ENCODE measurements at places on chromosomes 3 and 15.

DNA sequence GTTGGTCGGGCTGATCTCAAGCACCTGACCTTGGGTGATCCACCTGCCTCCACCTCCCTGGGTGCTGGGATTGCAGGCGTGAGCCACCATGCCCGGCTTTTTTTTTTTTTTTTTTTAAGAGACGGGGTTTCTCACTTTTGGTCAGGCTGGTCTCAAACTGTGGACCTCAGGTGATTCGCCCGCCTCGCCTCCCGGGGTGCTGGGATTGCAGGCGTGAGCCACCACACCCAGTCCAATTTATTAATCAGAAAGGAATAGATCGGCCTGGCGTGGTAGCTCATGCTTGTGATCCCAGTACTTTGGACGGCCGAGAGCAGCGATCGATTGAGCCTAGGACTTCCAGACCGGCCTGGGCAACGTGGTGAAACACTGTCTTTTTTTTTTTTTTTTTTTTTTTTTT lies 13.9 kb upstream of the GOLGA8M start:
- DNase-seq, result no peak

- no peak for DNase-seq
Measured at GRCh38 chr3:106191211-106191610, 322.4 kb upstream of the CBLB start.

DNA sequence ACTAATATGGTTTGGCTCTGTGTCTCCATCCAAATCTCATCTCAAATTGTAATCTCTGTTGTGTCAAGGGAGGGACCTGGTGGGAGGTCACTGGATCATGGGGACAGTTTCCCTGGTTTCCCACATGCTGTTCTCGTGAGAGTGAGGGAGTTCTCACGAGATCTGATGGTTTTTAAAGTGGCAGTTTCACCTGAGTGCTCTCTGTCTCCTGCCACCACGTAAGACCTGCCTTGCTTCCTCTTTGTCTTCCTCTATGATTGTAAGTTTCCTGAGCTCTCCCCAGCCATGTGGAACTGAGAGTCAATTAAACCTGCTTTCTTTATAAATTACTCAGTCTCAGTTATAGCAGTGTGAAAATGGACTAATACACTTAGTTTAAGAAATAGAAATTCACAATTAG lies 228.9 kb downstream of the CD47 start:
- DNase-seq, result no peak

GRCh38 chr15:100836501-100836900 lies 43.1 kb upstream of the ALDH1A3 start:
- no peak for DNase-seq

DNA sequence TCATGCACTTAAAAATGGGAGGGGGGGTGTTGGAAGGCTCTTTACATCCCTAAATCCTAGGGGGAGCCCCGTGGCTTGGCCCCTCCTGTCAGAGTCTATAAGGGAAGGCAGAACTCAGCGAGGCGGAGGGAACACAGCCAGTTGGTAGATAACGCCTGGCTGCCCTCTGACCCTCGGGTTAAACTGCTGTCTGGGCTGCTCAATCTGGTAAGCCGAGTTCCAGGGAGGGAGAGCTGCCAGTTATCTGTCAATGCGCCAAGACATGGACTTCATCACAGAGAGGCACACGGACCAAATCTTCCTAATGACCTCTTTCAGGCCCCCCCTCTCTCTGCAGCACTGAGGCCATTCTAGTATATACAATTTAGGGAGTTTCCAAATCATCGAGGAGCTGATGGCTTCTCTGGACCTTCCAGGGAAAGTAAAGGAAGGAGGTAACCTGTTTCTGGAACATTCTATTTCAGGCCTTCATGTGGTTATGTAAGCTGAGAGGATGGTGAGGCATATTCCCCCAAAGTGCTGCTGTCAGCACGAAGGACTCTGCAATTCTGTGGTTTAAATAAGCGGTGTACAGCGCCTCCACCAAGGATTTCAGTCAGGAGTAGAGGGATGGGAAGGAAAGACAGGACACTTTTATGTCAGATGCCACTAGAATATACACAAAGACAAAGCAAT lies 349.0 kb downstream of the MCTP2 start:
- no peak for DNase-seq

DNA sequence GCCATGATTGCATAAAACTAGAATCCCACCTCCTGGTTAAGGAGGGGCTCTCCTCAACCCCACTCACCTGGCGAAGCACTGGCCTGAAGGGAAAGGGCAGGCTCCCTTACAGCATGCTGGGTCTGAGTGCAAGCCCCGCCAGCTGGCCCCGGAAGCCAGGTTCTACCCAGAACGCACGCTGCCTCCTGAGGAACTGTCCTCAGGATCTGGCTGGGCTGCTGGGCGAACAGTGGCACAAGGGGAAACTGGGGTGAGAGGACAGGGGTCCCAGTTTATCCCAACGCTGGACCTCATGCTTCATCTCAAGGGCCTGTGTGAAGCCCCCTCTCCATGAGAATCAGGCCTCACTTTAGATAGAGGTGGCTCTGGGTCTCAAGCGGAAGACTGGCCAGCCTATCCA lies 47.5 kb downstream of the NUP210 start:
- DNase-seq, result no peak

GRCh38 chr3:38627956-38628355 lies 21.5 kb downstream of the SCN5A start:
- DNase-seq, result no peak

DNA sequence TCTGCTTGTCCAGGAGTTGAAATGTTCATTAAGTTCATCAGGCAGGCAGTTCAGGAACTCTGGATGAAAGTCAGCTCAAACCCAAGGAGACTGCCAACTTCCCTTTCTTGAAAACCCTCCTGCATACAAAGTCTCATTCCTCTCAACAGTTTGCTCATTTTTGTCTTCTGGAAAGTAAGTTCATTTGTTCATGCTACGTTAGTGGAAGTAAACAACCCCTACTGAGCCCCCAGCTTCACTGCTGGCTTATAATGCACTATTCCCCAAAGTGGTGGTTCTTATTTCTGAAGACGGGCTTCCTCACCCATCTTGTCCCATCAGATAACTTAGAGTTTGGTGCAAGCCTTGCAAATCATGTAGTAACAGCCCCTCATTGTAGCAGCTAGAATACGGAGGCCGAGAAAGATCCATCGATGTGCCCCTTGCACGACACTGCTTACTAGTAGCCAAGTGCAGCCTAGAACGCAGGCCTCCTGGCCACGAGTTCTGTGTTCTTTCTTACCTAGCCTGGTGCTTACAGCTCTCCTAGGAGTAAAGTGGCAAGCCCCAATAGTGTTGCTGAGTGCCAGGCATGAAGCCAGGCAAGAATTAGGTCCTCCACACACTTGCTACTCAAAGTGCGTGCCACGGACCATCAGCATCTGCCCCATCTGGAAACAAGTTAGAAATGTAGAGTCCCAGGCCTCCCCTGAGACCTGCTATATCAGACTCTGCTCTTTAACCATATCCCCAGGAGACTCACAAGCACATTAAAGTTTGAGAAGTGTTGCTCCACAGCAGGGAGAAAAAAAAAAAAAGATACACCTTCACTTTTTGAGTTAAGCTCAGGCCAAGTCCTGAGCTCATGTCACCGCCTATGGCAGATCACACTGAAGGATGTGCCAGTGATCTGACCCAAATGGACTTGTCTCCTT lies 82.5 kb downstream of the RFTN1 start:
- DNase-seq, result no peak

DNA sequence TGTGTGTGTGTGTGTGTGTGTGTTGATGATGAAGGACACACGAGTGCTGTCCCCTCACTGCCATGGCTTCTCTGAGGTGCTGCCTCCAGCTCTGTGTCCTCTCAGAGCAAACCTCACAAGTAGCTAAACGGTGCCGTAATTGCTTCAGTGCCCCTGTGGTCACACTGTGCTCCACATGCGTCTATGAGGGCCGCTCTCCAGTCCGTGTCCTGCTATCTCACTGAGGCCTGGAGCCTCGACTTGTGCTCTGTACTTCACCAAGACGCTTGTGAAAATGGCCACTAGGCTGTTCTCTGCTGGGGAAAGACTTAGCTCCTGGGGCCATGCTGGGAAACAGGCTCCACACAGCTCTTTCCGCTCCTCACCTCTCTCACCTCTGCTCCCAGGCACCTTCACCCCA lies 65.4 kb upstream of the CGNL1 start:
- DNase-seq, result no peak

GRCh38 chr15:78950343-78950742 lies 5.5 kb upstream of the CTSH start:
- DNase-seq, result no peak

DNA sequence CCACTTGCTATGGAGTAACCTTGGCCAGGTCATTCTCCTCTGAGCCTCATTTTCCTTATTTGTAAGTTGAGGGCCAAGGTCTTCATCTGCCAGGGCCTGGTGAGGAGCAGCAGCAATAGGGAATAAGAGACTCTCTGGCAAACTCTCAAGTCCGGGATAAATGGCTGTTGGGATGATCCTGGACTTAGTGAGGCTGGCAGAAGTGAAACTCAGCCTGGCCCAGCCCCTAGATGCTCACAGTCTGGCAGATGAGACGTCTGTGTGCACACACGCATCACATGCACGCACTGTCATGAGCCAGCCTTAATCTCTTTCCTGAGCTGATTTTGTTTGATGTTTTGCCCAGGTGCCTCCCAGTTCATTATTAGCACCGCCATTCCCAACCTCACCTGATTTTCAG lies 26.8 kb downstream of the SLC6A6 start:
- DNase-seq, result no peak

- peak; percentile 80 for DNase-seq
Measured at GRCh38 chr3:36729204-36730056, 34.9 kb downstream of the DCLK3 start.

- no peak for DNase-seq
Measured at GRCh38 chr15:88894819-88895767, at the start of gene HAPLN3. TSS of gene HAPLN3 (minus strand) at chr15:88895544. CDS start at chr15:88887298, 8,246 bp downstream.

DNA sequence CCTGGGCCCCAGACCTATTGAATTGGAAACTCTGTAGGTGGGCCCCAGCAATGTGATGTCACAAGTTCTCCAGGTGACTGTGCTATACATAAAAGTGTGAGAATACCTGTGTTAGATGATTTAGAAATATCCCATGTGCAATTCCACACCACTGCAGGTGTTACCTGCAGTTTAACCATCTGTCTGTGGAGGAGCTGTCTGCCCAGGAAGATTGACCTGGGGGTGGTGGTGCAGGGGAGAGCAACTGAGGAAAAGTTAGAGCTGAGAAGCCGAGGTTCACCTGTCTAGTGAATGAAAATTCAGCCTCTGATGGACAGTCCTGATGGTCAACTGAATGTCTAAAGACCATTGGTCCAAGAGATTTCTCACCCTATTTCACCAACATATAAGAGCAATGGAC lies 132.2 kb upstream of the SLC24A5 start:
- no peak for DNase-seq

DNA sequence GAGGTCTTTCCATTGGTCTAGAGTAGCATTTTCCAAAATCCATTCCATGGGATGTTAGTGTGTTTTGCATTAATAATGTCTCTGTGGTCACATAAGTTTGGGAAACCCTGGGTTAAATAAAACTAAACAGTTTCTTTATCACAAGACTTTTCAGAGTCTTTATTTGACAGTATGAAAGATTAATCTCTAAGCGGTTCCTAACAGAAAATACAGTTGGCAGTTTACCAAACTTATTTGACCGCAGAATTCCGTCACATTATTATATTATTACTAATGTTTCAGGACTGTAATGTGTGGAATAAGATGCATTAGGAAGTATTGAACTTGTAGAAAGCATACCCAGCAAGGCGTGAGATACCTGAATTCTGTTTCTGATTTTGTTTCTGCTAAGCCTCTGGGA lies 71.5 kb upstream of the ADAMTSL3 start:
- DNase-seq, result no peak

All from T47D (cell line).